Smooth muscle cell of trachea (primary cell): ENCODE measurements at places on chromosomes 3 and 15. TPM values are rescaled to one million over a fixed set of nuclear protein-coding genes. Genes with fewer than 3 reads are reported as not detected.

APOD gene
- 1.6 and 2.8 TPM in 2 replicates for total RNA-seq

SENP8 gene
- 3.3 and 4.4 TPM in 2 replicates for total RNA-seq

GUCA1C gene
- not detected in 2 replicates for total RNA-seq

CKMT1A gene
- total RNA-seq: not detected in 2 replicates
